ENCODE measurements at places on chromosomes 16 and 17.

- no peaks in the 10 kb centered on the region for H3K36me3 ChIP-seq
- no peak overlapping the region for H3K27ac ChIP-seq
- no peak overlapping the region for H3K4me3 ChIP-seq
- DNase-seq, result no peak
- H3K27me3 ChIP-seq, result no peaks in the 10 kb centered on the region
These were observed 45.2 kb downstream of the HYDIN start for GRCh38 chr16:71185347-71185746.

- DNase-seq, result peak; percentile 36
- H3K4me3 ChIP-seq, result no peak overlapping the region
- no peaks in the 10 kb centered on the region for H3K36me3 ChIP-seq
- no peaks in the 10 kb centered on the region for H3K27me3 ChIP-seq
These were observed 63.3 kb upstream of the MTMR4 start for GRCh38 chr17:58577696-58578095.

DNA sequence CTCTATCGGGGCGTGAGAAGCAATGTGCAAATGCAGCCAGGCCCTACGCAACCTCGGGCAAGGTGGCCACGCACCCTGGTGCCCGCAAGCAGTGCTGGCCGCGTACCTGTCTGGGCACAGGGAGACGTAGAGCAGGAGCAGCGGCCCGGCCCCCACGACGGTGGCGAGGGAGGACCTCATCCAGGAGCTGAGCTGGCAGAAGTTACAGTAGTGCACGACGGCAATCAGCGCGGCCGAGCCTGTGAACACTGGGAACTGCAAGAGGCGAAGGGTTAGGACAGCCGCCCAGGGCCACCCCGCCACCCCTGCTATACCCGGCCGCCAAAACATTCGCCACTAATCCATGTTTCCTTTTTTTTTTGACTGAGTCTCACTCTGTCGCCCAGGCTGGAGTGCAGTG, 96.9 kb upstream of the CREBBP start:
- no peak overlapping the region for H3K27ac ChIP-seq
- H3K4me3 ChIP-seq, result no peak overlapping the region
- no peaks in the 10 kb centered on the region for H3K36me3 ChIP-seq
- no peak for DNase-seq
- no peaks in the 10 kb centered on the region for H3K27me3 ChIP-seq
- H3K4me1 ChIP-seq, result no peaks in the 10 kb centered on the region

GRCh38 chr17:59785091-59785799, 77.8 kb downstream of the VMP1 start:
- no peak overlapping the region for H3K4me3 ChIP-seq
- DNase-seq, result no peak
- peaks cover 49% of the 10 kb centered on the region for H3K4me1 ChIP-seq

Data from CD8-positive, alpha-beta memory T cell (primary cell).